ENCODE measurements at places on chromosomes 3 and 15.

GRCh38 chr3:184259878-184260723 is 1.3 kb downstream of the CAMK2N2 start:
- no peak for DNase-seq

- DNase-seq = no peak
Measured at GRCh38 chr15:78368651-78369050, 28.5 kb downstream of the CRABP1 start.

DNA sequence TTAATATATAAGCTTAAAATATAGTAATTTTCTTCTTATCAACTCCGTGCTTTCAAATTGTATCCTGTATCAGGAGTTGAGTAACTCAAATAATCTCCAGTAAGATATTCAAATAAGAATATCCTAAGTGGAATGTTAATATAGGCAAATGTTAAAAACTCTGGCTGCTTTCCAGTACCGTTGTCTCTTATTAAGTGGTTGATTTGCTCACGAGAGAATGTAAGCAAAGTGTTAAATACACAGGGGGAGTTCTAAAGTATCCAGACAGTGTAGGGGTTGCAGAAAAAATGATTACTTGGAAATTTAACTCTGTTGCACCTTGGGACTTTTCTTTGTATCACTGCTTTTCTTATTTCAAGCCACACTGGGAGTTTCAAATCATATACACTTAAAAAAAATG is 478.9 kb upstream of the TBL1XR1 start:
- no peak for DNase-seq

- DNase-seq = no peak
Measured at GRCh38 chr15:36432161-36432560, 147.3 kb upstream of the CDIN1 start.

DNA sequence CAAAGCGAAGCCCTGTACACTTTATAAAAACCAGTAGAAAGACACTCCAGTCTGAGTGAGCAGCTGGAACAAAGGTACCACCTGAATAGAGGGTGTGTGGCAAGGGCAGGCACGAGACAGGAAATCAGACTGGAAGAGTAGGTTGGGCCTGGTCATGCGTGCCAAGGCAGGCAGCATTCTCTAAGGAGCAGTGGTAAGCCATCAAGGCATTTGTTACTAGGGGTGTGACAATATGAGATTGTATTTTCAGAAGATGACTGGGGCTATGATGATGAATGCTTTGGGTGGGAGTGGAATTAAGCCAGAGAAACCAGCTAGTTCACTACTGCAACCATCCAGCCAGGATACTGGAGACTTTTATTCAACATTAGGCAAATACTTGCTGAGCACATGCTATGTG is 5.0 kb downstream of the JMJD7 start:
- DNase-seq = no peak

- peak; percentile 33 for DNase-seq
Measured at GRCh38 chr15:31308185-31308639, 18.4 kb upstream of the KLF13 start.

DNA sequence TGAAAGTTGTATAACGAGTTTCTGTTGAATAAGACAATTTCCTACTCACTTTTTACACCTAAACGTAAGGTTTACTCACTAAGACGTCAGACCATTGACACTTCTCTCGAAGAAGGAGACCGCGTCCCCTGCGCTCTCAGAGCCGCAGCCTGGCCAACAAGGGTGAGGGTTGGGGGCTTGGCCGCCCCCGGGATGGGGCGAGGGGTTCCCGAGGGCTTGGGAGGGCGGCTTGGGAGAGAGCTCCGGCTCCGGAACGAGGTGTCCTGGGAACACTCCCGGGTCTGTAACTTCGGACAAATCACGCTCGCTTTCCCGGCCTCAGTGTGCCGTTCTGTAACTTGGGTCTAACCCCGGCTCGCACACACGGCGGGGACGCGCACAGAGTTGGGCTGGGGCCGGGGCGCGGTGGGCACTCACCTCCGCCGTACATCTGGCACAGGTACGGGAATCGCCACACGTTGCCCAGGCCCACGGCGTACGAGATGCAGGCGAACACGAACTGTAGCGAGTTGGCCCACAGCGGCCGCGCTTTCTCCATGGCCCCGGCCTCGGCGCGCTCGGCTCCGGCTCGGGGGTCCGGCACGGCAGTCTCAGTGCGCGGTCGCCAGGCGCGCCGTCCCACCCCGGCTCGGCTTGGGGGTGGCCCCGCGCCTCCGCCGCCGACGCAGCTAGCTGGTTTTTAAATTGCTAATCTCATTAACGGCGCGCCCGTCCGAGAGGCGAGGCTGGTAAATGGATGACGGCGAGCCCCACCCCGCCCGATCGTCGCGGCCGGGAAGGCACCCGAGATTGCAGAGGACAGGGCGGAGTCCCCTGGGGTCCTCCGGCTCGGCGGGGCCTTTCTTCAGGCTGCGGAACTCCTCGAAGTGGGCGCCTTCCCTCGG is at the start of gene SLC6A20:
Gene SLC6A20 (minus strand): TSS at position 655 of the 884 bp plus-strand sequence. CDS start 117 bp downstream, at position 538.
- no peak for DNase-seq

DNA sequence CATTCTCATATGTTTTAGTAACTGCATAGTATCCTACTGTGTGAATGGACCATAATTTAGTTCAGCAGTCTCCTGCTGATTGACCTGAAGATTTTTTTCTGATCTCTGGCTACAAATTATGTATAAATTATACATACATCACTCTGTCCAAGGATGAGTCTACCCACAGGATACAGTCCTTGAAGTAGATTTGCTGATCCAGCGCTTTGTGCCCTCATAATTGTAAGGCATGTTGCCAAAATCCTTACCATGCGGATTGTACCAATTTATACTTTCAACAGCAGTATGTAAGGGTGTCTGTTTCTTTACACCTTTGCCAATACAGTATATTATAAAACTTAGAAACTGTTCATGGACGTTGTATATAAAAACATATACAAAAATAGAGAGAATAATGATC is 46.5 kb downstream of the ACAA1 start:
- no peak for DNase-seq

DNA sequence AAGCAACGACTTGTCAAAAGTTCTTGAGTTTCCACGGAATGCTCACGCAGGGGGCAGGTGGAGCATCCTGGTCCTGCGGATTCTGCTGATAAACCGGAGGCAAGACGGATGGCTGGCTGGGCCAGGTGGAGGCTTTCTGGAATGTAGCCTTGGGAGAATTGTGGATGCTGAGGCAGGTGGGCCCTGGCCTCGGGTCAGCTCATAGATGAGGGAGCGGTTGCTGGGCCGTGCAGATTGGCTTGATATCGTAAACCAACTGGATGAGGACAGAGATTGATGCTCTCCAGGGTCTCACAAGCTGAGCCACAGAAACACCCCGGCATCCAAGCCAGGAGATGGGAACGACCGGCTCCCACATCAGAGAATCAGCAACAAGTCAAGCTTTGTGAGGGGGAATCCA is 50.0 kb upstream of the TFRC start:
- DNase-seq = no peak

GRCh38 chr3:136177876-136178275 is 18.3 kb downstream of the MSL2 start:
- DNase-seq = no peak

DNA sequence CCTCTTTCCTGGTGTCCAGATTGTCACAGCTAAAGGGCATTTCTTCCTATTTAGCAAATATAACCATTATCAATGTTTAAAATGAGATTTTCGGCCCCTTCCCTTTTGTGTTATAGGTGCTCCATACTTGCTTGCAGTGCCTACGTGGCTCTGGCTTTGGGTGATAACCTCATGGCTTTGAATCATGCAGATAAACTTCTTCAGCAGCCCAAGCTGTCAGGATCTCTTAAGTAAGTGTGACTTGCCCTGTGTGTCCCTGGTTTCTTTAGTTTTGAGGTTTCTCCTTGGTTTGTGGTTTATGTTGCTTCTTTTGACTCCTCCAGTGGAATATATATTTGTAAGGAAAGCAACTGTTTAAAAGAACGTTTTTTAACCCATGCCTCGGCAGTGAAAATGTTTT is 58.5 kb upstream of the TRIM71 start:
- no peak for DNase-seq

GRCh38 chr3:60729056-60729455 is 522.2 kb downstream of the FHIT start:
- DNase-seq = no peak

DNA sequence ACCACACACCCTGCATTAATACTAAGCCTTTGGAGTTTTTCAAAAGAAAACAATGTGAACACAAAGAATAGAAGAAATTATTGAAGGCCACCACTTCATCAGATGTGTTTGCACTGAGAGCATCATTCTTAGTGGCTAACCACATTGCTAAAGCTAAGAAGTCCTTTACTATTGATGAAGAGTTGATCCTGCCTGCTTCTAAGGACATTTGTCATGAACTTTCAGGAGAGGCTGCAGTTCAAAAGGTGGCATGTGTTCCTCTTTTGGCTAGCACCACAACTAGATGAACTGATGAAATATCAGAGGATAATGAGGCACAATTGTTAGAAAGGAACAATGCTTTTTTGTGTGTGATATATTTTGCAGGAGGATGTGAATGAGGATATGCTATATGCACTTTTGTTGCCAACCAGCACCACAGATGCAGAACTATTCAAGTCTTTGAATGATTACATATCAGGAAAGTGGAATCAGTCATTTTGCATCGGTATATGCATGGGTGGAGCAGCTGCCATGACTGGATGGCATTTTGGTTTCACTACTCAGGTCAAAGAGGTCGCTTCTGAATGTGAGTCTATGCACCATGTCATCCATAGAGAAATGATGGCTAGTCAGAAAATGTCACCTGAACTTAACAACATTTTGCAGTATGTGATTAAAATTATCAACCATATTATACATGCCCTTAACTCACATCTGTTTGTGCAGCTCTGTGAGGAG is 2.5 kb upstream of the EID1 start:
- no peak for DNase-seq

DNA sequence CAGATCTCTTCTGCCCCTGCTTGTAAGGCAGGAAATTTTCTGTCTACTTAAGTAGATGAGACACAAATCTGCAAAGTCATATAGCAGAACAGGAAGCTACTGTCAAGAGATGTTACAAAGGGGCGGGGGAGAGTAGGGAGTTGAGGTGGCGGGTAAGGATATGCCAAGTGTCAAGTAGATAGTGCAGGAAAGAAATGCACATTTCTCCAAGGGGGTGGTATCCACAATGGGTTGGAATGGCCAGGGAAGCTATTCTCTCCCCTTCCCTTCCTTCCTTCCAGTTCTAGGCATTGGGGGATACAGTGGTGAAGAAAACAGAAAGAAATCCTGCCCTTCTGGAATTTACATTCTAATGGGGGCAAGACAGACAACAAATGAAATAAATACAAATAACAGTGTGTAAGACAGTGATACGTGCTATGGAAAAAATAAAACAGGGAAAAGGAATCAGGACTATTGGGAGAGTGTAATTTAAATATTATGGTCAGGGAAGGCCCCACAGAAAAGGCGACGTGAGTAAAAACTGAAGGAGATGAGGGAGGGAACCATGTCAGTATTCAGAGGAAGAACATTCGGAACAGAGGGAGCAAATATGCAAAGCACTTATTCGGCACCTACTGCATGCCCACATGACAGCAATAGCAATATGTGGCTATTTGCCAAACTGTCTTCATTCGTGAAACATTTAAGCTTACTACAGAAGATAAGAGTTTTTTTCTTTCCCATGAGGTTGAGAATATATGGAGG is 42.8 kb upstream of the RNU6-1 start:
- DNase-seq = no peak

DNA sequence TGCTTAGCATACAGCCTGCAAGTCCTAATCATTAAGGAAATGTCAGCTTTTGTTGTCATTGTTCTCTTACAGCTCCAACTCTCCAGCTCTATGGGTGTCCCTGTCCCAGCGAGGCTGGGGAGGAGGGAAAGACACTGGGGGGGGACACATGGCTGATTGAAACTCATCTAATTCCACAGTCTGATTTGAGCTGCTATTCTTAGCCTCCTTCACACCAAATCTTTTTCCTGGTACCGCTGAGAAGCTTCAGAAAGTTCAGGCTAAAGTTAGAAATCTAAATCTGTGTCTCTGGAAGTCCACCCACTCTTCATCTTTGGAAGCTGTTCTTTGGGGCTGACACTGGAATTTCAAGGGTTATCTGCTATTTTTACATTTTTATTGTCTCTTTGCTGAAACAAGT is 61.3 kb upstream of the RASGRP1 start:
- no peak for DNase-seq

DNA sequence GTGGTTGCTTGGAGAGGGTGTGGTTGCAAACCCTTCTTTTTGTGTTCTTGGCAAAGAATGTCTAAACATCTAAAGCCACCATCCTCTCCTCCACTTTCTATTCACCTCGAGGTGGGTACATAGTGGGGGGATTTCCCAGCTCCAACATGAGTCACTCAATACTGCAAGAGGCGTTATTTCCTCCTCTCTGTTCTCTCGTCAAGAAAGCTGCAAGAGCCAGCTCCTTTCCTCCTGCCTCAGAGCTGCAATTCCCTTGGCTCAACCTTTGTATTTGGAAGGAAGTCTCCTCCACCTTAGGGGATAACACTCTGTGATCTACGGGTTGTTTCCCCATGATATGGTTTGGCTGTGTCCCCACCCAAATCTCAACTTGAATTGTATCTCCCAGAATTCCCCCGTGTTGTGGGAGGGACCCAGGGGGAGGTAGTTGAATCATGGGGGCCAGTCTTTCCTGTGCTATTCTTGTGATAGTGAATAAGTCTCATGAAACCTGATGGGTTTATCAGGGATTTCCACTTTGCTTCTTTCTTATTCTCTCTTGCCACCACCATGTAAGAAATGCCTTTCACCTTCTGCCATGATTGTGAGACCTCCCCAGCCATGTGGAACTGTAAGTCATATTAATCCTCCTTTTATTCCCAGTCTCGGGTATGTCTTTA is 138.4 kb downstream of the PLCL2 start:
- no peak for DNase-seq

- no peak for DNase-seq
Measured at GRCh38 chr3:65026151-65026550, 338.4 kb upstream of the ADAMTS9 start.

- DNase-seq = no peak
Measured at GRCh38 chr3:168341192-168341815, 245.6 kb upstream of the GOLIM4 start.

DNA sequence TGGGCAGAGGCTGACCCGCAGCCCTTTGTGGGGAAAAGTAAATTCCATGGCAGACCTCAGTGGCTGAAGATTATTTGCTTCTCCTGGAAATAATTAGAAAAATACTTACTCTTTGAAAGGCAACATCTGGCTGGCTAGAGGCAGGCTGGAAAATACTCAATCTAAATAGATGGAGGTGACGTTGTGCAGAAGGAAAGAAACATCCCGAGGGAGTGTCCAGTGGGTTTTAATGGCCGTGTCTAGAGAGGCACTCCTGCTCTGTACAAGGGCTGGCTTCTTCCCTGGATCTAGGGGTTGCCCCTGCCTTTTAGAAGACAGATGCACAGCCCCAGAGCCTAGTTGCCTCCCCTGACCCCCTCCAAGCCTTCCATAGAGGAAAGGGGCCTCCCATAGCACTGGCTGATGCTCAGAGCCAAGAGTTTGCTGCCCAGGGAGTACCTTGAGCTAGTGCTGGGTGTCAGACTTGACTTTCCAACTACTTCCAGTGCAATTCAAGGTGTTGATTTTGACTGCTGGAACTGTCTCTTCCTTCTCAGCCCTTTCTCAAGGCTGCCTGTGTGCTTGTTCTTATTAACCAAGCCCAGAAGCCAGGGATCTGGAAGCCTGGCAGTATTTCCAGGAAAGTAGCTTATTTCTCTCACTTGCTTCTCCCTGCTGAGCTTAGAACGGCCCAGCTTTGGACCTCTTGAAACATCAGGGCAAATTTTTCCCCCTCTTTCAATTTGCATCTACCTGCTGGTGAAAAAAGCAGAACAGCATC is 27.4 kb downstream of the CGNL1 start:
- DNase-seq = no peak

GRCh38 chr3:174308736-174309135 is 550.4 kb upstream of the NAALADL2 start:
- no peak for DNase-seq

- no peak for DNase-seq
Measured at GRCh38 chr3:12824299-12824698, 17.1 kb downstream of the RPL32 start.

Data from hematopoietic multipotent progenitor cell treated with erythropoietin and hydrocortisone succinate and interleukin-3 and kit ligand, for 17 days (in vitro differentiated cells).